ENCODE measurements at places on chromosomes 4 and X. TPM values are rescaled to one million over a fixed set of nuclear protein-coding genes. Genes with fewer than 3 reads are reported as not detected.

DNA sequence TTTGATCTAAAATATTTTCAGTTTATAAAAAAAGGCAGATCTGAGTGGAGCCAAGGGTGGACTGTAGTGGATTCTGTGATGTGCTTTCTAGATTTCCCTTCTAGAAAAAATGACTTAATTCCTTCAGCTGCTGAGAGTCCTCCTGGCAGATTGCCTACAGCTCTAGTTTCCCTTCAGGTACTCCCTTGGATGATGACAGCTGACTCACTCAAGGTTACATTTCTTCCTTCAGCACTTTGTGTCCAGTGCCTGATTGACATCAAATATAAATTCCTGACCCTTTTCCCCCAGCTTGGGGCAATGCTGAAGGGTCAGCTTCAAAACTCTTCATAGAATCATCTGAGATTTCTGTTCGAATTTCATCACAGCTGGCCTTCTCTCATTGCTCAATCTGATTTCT lies 161.7 kb downstream of the EMCN start:
- DNase-seq: no peak

DNA sequence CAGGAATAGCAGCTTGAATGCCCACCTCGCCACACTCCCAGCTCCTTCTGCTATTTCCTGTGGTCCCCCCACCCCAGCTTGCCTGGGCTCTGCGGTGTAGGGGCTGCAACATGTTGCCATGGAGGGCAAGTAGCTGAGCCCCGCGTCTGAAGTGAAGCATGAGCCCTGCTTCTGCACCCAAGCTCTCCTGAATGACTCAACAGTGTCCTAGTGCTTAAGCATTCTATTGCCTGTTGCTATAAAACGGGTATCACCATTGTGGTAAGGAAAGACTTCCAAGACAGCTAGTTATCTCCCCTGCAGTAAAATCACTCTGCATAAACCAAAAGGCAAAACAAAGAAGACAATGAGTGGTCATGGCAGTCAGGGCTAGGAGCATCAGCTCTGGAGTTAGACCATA lies 31.4 kb upstream of the SPATA4 start:
- no peak for DNase-seq

GRCh38 chr4:15914291-15914690 lies 24.2 kb downstream of the FGFBP1 start:
- DNase-seq: no peak

GRCh38 chr4:81905971-81906370 lies 434.3 kb upstream of the RASGEF1B start:
- DNase-seq: no peak

HMGN5 gene
- total RNA-seq: 1.1 TPM

RAB39B gene
- 0.13 TPM for total RNA-seq
